ENCODE measurements at places on chromosomes 5 and 9.
A peak's percentile ranks its signal among the peaks of the same experiment; 100 is the strongest.

DNA sequence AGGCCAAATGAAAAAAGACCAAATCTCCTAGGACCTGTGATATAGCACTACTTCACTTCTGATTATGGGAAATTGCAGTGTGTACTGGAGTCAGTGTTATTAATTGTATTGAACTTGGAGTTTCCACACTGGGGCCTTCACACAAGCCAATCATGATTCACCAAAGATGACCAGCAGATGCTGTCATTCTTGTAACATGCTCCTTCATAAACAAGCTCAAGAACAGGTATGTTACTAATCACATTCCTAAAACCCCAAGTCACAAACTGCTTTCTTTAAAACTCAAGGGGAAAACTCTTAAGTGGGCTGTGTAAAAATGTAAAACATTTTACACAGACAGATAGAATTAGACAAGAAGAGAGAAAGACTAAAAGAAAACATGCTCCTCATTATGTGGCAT, 5.6 kb downstream of the KLHL3 start:
- no peak for DNase-seq

GRCh38 chr9:95385521-95385920, 68.0 kb upstream of the FANCC start:
- no peak for DNase-seq

DNA sequence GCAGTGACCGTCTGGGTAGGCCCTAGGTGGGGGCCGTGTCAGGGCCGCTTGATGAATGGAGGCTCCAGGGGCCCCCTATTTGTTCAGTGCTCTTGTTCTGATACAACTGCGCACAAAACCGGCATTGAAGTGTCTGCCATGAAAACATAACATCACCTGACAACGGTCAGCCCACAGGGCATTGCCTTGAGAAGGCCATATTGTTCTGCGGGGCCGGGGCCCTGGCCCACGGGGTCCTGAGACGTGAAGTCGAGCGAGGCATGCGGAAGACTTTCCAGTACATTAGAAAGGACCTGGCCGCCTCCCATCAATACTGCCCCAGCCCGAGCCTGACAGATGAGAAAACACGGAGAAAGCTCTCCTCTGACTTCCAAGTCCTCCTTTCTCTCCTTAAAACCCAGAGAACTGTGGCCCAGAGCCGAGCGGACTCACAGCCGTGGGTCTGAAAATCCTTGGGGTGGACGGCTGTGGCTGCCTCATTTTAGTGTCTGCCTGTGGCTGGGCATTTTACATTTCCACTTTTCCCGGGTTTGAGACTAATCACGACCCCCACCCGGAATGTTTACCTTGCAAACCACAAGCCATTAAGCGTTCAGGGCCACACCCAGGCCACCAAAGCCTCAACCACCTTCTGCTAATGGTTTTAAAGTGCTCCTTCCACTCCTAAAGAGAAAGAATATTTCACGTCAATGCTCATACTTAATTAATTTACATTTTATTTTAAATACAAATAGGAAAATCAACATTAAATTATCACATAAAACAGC, 391.0 kb upstream of the IRX2 start:
- DNase-seq = no peak

DNA sequence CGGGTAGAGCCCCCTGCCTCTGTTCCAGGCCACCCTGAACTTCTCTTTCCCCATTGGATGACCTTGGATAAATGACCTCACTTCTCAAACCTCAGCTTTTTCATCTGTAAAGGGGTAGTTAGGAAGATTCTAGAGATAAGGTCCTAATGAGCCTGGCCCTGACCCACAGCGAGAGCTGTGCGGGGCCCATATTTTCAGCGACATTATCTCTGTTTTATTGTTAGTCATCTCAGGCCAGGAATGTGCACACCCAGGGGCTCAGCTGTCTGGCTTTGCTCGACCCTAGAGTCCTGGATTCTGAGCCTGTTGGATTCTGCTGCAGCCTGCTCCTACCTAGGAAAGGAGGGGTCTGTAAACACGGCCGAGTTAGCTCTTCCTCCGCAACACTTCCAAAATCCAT, 81.2 kb upstream of the LMX1B start:
- DNase-seq = no peak

DNA sequence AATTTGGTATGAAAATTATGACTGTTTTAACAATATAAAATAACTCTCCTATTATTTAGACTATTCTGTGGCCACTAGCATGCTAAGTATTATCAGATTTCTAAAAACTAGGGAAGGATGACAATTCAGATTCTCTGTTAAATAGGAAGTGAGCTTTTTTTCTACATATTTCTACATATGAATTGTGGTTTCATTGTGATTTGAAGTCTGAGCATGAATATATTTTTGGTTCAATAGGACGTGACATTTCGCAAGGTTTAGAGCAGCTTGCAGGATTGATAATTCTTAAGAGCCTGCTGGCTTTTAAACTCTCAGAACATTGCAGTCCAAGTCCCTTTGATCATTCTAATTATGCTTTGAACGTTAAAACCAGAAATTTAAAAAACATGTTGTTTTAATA, 82.9 kb downstream of the ADGRV1 start:
- no peak for DNase-seq

- DNase-seq = peak; percentile 25
Observed at GRCh38 chr5:38938424-38938823, 92.6 kb downstream of the OSMR start.

GRCh38 chr5:5586721-5587120, 164.2 kb downstream of the ICE1 start:
- DNase-seq = no peak

GRCh38 chr9:17005056-17005823, 129.6 kb upstream of the CNTLN start:
- DNase-seq = peak; percentile 57

GRCh38 chr9:93354451-93354850, 97.0 kb upstream of the FAM120A start:
- no peak for DNase-seq

DNA sequence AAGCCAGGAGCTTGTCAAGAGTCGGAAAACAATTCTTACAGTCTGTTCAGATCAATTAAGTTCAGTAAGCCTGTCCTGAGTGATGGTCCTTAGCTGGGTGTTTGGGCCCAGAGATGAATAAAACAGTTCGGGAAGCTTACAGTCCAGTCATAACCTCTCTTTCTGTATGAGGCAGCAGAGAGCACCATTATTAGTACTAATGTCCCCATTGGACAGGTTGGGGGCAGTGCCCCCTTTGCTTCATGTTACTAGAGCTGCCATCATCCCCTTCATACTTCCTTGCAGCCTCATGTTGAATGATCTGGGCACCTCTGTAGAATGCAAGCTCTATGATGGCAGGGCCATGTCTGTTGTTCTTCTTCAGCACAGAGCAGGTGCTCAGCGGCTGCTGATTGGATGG, 9.8 kb downstream of the DOCK2 start:
- no peak for DNase-seq

GRCh38 chr5:105530716-105531261, 1968.2 kb upstream of the NUDT12 start:
- DNase-seq = no peak

GRCh38 chr9:99231711-99232110, 9.6 kb downstream of the SEC61B start:
- no peak for DNase-seq

- DNase-seq = no peak
Observed at GRCh38 chr9:114538241-114538640, 33.0 kb upstream of the WHRN start.

DNA sequence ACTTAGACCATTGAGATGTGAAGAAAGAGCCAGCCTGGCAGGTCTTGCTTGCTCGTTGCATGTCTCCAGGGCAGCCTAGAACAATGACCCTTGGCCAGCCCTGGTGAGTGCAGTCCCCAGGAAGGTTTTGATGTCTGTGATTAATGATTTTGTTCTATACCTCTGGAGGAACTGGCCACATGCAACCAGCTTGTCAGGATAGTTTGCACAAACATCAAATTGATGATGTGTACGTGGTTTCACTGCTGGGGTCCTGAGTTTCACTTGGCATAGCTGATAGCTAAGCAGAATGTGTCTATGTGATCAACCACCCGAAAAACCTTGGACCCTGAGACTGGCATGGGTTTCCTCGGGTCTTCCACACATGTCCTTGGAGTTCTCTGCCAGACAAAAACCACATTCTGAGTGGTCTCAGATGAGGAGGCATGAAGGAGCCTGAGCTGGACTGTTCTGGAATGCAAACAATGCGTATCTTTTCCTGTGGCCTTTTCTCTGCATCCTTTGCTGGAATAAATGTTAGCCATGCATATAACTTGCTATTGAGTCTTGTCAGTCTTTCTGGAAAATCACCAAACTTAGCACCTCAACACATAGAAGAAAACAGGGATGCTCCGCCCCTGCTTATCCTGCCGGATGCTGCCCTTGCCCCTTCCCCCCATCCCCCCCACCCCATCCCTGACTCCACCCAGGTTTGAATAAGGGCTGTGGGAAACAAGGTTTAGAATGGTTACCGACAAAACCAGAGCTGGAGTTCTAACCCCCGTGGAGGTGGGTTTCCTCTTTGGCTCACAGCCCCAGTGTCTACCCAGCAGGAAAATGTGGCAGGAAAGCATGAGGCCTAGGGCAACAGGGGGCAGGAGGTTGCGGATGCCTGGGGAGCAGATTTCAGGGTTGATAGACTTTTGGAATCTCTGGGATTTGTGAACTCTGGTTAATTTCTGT, 50.1 kb upstream of the ANKRD33B start:
- DNase-seq = peak; percentile 51

DNA sequence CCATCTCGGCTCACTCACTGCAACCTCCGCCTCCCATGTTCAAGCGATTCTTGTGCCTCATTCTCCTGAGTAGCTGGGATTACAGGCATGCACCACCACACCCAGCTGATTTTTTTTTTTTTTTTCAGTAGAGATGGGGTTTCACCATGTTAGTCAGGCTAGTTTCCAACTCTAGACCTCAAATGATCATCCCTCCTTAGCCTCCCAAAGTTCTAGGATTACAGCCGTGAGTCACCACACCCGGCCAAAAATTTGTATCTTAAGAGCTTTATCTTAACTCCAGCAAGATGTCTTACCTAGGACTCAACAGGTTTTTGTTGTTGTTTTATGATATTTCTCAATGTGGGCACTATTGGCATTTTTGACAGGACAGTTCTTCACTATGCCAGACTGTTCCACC, 27.9 kb downstream of the LYRM7 start:
- no peak for DNase-seq

DNA sequence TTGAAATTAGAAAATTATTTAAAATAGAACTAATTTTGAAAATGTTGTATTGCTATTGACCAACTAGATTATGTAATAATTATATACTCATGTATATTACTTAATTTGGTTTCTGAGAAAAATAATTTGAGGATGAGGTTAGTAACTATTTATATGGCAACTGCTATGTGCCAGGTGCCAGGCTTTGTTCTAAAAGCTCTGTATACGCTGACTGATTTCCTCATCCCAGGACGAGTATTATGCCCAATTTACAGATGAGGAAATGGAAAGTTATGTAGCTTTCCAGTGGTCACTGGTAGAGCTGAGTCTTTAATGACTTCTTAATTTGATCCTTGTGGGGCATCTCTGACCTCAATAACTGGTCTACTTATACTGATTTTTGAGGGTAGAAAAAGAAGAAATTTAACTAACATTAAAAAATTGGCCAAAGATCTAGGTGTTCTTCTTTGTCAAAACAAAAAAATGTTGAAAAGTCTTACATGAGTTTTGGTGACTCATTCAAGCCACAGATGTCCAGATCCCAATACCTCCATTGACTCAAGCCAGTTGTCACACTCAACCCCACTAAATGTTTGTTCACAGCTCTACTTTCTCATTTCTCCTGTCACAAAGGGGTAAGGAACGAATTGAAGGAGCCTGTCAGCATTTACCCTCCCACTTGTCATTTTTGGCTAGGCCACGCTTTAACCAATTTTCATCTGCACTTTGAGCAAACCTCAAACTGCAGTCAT, 228.1 kb upstream of the MEF2C start:
- DNase-seq = no peak

DNA sequence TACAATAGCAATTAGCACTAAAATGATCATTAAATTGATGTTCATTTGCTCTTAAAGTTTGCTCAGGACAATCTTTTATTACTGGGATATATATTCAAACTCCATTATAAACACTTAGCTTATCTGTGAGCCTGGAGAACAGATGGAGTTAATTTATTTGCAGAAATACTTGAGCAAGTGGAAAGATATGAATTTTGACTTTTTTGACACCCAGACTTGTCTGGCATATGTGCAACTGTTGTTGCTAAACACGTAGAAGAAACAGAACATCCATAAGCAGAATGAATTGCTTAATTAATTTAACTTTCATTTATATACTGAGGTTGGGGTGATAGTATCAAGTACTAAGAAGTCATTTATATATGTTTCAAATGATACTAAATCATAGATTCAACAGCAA, 820.7 kb upstream of the TYRP1 start:
- no peak for DNase-seq

DNA sequence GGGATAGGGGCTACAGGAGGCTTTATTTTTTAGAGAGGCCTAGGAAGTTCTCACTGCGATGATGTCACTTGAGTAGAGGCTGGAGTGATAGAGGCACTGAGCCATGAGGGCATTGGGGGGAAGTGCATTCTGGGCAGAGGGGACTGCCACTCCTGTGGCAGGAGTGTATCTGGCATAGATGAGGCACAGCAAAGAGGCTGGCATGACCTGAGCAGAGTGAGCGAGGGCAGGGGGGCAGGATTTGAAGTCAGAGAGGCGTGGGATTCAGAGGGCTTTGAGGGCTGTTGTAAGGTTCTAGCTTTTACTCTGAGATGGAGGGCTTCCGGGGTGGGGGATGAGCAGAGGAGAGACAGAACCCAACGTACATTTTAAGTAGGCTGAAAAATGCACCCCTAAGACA, 91.9 kb upstream of the SH3PXD2B start:
- DNase-seq = no peak

- DNase-seq = no peak
Observed at GRCh38 chr9:133050781-133051180, 11.0 kb upstream of the CEL start.

Data from amniotic stem cell (primary cell).